Colonic mucosa (tissue), 4 donors: ENCODE measurements at places on chromosomes 7 and 10. TPM values are rescaled to one million over a fixed set of nuclear protein-coding genes. Genes with fewer than 3 reads are reported as not detected.

The GATA3 gene
- 0.48 TPM for total RNA-seq

The PIP gene
- not detected for total RNA-seq

- no peaks in the 10 kb centered on the region for H3K27me3 ChIP-seq
- H3K4me3 ChIP-seq, result no peak overlapping the region
- DNase-seq, result no peak
- H3K36me3 ChIP-seq, result no peaks in the 10 kb centered on the region
- no peaks in the 10 kb centered on the region for H3K4me1 ChIP-seq
- no peak overlapping the region for H3K27ac ChIP-seq
These were observed 309.4 kb downstream of the HGF start for GRCh38 chr7:81460250-81461045.

- no peaks in the 10 kb centered on the region for H3K36me3 ChIP-seq
- no peak overlapping the region for H3K4me3 ChIP-seq
- H3K27ac ChIP-seq, result no peak overlapping the region
- H3K27me3 ChIP-seq, result no peaks in the 10 kb centered on the region
These were observed 157.3 kb upstream of the PPP2R2D start for GRCh38 chr10:131743190-131744151.

The ITIH5 gene
- 15.6 TPM for total RNA-seq
